Activated effector memory CD4-positive, alpha-beta T cell treated with Interleukin-2 at 50 U/mL for 16 hours (primary cell): ENCODE measurements at places on chromosomes 2 and 18.

DNA sequence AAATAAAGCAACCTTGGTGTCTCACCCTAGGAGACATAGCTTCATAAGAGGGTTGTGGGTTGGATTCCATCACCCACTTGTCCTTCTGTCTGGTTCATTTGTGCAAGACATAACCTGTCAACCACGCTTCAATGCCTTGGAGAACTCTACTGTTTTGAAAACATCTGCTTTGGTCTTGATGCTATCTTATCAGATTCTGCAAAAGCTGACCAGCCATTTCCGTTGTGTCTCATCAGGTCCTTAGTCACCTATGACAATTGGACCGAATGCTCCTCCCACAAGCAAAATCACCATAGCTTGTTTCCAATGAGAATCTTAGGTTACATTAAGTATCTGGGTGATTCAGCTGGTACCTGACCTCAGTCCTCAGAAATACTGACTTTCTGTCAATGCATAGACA lies 35.4 kb downstream of the STAT4 start:
- DNase-seq, result peak; percentile 30

DNA sequence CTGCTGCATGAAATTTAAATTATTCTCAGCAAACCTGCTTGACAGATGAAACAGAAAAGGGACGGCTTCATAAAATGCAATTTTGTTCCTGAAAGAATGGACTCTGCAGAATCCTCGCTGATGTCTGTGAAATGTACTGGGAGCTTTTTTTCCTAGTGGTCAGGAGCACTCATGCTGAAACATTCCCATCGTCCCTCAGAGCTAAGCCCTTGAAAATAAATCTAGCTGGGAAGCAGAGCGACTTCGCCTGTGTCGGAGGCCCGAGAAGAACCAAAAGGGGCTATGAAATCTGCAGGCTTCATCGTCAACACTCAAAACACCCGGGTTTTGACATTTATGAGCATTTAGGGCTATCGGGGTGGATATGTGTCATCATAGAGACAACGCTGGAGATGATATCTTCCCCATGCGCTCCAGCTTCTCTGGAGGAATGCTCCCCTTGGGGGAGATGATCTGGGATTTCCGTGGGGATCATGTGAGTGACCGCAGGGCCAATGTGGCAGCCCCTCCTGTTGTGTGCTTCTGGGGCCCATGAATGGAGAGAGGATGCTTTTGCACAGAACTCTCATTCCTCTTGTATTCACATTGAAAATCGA lies 182.3 kb downstream of the KLHL29 start:
- no peak for DNase-seq

DNA sequence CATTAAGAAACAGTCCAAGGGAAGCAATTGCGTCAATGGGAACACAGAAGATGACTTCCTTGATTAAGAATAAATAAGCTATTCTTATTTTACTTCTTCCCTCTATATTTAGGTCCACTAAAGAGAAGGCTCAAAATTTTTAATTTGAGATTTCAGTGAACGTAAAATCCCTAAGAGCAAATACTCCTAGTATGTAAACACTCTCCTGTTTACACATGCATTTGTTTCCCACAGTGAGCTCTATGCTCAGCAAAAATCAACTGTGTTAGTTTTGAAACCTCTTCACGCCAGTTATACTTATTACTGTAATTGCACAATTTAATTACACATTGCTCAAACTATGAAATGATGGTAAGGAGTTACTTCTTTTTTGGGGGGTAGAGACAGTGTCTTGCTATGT lies 8.8 kb downstream of the SLC39A6 start:
- DNase-seq, result no peak

DNA sequence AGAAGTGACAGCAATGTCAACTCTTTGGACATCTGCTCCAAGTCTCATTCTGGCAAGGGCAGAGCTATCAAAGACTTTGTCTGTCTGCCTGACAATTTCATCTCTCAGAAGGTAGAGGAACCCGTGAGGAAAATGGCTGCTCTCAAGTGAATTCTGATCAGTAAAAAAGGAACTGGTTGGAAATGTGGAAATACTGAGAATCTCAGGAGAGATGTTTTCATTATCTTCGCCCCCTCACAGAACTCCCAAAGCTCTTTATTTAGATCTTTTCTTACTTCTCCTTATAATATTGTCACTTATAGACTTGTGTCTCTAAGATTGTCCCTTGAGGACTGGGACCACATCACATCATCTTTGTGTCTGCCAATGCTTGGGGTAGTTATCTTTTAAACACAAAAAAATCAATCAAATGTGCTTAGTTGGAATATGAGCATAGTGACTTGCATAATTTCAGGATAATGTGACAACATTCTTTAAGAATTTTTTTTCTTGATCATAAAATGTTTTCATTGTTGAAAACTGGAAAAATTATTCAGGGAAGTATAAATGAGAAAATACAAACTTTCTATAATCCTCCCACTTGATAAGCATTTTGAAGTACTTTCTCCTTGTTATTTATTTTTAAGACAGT lies 68.2 kb upstream of the ITGB6 start:
- DNase-seq, result no peak

- no peak for DNase-seq
Observed at GRCh38 chr2:113707106-113707505, 49.3 kb downstream of the SLC35F5 start.

- DNase-seq, result no peak
Observed at GRCh38 chr2:83850071-83850725, 608.9 kb downstream of the SUCLG1 start.

DNA sequence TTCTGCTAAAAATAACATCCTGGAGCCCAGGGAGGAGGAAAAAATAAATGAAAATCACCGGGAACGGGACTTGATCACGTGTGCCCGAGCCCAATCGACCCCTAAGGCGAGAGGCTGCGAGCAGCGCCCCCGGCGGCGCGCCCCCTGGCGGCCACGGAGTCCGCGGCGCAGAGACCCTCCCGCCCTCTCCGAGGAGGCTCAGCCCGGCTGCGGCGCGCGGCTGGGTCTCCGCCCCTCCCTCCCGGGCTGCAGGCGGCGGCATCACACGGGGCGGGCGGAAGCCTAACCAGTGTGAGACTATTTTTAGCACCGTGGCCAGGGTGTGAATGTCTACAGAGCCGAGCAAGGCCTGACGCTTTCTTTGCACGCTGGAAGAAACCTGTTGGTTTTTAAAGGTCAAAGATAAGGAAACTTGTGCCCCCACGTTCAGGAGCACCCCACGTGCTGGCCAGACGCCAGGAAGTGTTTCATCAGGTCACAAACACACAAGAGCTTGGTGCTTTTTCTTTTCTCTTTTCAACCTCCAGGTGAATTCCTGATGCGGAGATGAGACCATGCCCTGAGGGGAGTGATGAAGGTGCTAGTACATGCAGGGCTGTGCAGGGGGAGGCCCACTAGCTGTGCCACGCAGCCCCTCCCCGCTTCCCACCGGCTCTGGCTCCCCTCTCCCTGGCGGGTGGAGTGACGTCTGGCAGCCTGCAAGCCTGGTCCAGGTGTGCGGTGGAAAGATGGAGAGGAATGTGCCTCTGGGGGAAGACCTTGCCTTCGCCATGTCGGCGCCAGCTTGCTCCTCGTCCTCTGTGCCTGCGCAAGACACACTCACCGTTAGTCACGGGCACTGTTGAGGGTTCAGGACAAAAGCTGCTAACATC lies 35.3 kb upstream of the DNMT3A start:
- DNase-seq, result peak; percentile 90

GRCh38 chr2:88818381-88818780 lies 126.9 kb downstream of the RPIA start:
- no peak for DNase-seq

DNA sequence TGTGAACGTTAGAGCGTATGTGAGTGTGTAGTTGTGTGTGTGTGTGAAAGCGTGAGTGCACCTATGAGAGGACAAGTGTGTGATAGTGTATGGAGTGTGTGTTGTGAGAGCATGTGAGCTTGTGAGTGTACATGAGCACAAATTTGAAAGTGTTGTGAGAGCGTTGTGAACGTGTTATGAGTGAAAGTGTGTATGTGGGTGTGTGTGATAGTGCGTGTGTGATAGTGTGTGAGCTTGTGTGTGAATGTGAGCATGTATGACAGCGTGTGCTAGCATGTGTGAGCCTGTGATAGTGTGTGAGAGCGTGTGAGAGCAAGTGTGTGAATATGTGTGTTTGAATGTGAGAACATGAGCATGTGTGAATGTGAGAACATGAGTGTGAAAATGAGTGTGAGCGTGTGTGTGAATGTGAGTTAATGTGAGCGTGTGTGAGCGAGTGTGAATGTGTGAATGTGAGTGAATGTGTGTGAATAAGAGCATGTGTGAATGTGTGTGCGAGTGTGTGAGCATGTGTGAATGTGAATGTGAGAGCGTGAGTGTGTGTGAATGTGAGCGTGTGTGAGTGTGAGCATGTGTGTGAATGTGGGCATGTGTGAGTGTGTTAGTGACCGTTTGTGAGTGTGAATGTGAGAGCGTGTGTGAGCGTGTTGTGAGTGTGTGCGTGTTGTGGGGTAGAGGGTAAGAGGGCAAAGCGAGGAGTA lies 25.0 kb downstream of the RALB start:
- DNase-seq, result no peak

GRCh38 chr2:40095000-40095399 lies 315.9 kb upstream of the THUMPD2 start:
- no peak for DNase-seq

DNA sequence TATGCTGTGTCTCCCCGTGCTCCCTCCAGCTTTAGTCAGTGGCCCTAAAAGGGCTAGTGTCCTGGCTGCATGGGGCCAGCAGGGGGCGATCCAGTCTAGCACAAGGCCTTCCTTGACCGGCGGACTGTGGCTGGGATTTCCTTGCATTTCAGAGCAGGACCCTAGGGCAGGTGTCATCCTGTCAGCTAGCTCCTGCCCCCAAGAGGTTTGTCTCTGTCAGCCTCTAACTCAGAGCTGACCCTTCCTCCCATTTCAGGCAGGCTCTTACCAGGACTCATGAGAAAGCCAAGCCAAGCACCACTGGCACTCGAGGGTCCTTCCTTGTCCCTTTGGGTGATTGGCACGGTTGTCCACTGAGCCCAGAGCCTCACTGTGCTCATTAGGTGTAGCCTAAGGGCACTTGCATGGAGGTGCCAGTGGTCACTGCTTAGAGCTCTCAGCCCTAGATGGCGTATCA lies 140.3 kb downstream of the RPIA start:
- DNase-seq, result no peak

GRCh38 chr2:28271231-28271918 lies 121.3 kb upstream of the FOSL2 start:
- DNase-seq, result no peak

- no peak for DNase-seq
Observed at GRCh38 chr2:67159929-67160328, 237.2 kb upstream of the ETAA1 start.

DNA sequence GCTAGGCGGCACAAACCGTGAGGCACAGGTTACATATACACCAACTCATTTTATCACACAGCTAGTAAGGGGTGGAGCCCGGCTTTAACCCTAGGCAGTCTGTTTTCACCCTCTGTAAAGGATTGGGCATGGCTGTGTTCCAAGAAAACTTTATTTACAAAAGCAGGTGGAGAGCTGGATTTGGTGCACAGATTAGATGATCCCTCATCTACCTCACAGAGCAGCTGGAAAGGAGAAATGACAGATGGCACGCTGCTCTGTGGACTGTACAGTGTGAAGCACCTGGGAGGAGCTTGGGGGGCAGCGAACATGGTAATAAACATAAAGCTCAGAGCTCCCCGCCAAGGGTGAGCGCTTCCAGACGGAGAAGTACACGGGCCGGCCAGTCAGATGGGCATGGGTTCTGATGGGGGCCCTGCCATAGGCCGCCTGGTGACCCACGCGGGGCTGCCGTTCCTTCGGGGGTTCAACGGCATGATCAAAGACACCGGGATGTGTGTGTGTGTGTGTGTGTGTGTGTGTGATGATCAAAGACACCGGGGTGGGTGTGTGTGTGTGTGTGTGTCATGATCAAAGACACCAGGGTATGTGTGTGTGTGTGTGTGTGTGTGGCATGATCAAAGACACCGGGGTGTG lies 862 bp upstream of the TMEM177 start:
- peak; percentile 24 for DNase-seq

DNA sequence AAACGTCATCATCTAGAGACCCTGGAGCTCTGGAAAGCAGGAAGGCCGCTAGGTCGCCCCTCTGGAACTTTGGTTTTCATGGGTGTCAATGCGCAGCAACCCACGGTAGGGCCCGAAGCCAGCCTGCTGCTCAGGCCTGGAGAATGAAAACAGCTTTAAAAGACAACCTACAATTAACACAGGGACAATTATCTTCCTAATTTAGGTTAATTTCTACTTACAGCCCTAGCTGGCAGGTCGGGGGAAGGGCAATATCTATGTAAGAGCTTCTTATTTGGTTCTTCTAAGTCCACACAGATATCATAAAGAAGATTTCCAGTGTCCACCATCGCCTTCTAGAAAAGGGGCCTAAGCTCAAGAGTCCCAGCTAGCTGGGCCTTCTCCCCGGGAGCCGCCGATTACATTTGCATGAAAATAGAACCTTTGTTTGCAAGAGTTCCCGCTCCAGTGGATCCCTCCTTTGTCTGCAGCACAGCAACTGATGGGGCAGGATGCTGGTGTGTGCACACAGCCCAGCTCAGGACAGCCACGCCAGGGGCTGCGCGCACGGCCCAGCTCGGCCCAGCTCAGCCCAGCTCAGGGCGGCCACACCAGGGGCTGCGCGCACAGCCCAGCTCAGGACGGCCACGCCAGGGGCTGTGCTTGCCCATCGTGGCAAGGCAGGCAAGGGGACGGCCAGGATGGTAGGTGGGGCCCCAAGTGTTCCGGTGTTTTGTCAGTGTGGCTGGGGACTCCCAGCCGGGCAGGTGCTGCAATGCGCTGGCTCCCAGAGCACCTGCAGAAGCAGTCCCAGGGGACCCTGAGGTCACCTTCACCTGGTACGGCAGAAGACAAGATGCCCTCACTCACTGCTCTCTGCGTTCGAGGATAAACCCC lies 109.1 kb downstream of the HDAC4 start:
- no peak for DNase-seq

GRCh38 chr2:130808482-130809268 lies 28.0 kb upstream of the ARHGEF4 start:
- DNase-seq, result no peak

DNA sequence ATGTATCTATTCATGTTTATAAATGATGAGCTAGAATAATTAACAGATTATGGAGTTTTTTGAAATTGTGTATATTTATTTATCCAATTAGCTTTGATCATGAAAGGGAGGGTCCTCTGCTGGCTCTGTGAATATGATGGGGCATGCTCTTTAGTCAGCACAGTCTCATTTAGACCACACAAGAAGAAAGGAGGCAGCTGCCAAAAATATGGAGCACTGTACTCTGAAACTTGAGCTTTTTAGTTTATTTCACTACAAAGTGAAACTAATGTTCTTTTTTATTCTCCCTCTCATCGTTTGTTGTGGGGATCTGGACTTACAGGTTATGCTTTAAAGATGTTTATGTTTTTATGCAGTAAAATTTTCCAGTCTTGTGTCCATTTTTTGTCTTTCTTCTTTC lies 266.9 kb upstream of the GULP1 start:
- no peak for DNase-seq

DNA sequence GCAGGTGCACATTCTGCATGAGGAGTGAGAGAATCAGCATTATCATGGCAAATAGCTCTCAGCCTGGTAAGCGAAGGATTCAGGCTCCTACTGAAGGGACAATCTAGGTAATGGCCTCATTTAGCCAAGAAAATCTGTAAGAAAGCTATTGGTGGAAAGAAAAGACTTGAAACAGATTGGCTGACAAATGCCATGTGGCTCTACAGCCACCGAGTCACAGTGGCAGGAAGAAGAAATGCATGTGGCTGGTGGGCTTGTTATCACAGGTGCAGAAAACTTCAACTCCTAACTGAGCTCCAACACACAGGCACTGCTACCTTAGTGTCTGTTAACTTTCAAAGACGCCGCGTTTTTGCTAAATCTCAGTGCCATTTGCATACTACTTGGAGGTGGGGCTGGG lies 60.6 kb upstream of the REV1 start:
- no peak for DNase-seq

- no peak for DNase-seq
Observed at GRCh38 chr2:45765007-45765727, 113.7 kb downstream of the PRKCE start.
